ENCODE measurements at places on chromosomes 5 and 9.

DNA sequence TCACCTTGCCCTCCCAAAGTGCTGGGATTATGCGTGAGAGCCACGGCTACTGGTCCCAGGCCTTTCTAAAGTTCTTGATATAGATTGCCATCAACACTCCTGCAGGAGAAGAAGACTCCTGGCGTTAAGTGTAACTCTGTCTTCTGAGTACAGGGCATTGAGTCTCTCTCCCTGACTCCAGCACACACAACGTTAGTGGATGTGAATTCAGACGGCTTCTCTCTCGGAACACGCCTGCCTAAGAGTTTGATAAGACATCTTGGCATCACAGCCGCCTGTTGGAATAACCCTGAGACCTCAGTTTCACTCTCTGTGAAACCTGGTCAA is 27.5 kb upstream of the PPARGC1B start:
- H3K27me3 ChIP-seq, result no peaks in the 10 kb centered on the region
- no peak for DNase-seq
- H3K36me3 ChIP-seq, result no peaks in the 10 kb centered on the region
- no peak overlapping the region for H3K4me3 ChIP-seq
- H3K27ac ChIP-seq, result no peak overlapping the region

- H3K36me3 ChIP-seq, result peaks cover 50% of the 10 kb centered on the region
- no peak for DNase-seq
- H3K27ac ChIP-seq, result no peak overlapping the region
- H3K27me3 ChIP-seq, result no peaks in the 10 kb centered on the region
- no peak overlapping the region for H3K4me3 ChIP-seq
- H3K4me1 ChIP-seq, result no peaks in the 10 kb centered on the region
Measured at GRCh38 chr9:131449276-131449675, 53.4 kb upstream of the POMT1 start.

DNA sequence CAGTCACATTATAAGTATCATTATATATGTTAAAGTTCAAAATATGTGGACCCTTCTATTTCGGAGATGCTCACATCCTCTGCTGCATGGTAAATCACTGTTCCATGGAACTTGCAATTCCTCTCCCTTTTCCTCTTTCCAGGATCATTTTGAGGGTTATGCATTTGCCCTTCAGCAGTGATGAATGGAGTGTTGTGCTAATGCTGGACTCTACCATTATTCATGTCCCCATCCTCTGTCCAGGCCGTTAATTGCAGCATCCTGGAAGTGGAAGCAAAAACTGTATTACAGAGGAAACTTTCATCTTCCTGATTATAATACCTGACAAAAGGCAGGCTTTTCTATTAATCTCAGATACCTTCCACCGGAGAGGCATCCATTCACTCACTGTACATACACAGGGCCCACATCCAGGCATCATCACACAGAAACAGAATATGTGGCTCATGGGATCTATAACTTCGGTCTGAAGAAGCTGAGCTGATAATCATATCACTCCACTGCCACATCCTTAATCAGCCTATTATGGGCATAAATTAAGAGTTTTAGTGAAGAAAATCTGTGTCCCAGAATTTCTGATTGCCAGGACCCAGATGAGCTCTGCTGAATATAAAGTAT is 65.0 kb upstream of the ACO1 start:
- no peak overlapping the region for H3K27ac ChIP-seq
- no peak overlapping the region for H3K4me3 ChIP-seq
- no peaks in the 10 kb centered on the region for H3K27me3 ChIP-seq
- DNase-seq, result no peak
- no peaks in the 10 kb centered on the region for H3K36me3 ChIP-seq

- peaks cover 10% of the 10 kb centered on the region for H3K4me1 ChIP-seq
- DNase-seq, result no peak
- H3K27ac ChIP-seq, result no peak overlapping the region
- H3K27me3 ChIP-seq, result no peaks in the 10 kb centered on the region
Measured at GRCh38 chr5:159187719-159188118, 21.6 kb downstream of the RNF145 start.

- peaks cover 28% of the 10 kb centered on the region for H3K36me3 ChIP-seq
- H3K4me1 ChIP-seq, result peaks cover 34% of the 10 kb centered on the region
- H3K27ac ChIP-seq, result peak overlapping the region; percentile 65
- no peak for DNase-seq
- H3K27me3 ChIP-seq, result no peaks in the 10 kb centered on the region
Measured at GRCh38 chr9:114367772-114368569, 19.8 kb downstream of the AKNA start.

DNA sequence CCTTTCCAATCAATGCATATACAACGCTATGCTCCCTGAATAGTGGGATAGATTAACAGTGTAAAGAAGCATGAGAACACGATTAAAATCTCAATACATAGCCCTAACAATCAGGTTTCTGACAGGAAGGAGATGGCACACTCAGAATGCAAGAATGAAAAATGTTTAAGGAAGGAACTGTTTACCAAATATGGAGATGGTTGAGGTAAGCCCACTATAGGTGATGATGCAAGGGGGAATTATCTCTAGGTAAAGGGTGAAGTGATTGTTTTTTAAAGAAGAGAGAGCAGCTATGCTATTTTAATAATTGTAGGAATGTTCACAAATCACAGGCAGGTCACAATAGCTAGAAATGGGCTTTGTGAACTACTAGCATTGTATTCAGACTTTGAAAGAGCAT is 302.4 kb downstream of the CHSY3 start:
- H3K36me3 ChIP-seq, result no peaks in the 10 kb centered on the region
- H3K4me1 ChIP-seq, result no peaks in the 10 kb centered on the region
- no peaks in the 10 kb centered on the region for H3K27me3 ChIP-seq
- no peak overlapping the region for H3K27ac ChIP-seq
- no peak overlapping the region for H3K4me3 ChIP-seq

DNA sequence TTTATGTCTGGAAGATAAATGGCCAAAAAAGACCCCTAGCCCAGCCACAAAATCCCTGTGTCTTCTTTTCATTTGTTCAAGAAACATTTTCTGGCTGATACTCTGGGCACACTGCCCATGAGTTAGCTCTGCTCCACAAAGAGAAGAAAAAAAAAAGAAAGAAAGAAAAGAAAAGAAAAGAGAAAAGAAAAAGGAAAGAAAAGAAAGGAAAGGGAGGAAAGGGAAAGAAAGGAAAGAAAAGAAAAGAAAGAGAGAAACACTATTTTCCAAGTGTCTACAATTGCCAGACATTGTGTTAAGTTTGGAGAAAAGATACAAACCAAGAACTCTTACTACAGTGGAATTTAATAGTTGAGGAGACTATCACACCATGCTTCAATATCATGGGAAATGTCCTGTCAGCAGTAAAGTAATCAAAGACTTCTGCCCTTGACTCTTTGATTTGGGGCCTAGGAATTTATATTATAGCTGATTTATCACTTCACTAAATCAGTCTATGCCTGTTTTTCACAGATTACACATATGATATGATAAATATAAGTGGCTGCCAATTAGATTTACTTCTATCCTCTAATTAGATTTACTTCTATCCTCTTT is 3.0 kb downstream of the TRMO start:
- H3K27me3 ChIP-seq, result no peaks in the 10 kb centered on the region
- DNase-seq, result no peak
- H3K27ac ChIP-seq, result no peak overlapping the region
- H3K4me3 ChIP-seq, result no peak overlapping the region
- peaks cover 13% of the 10 kb centered on the region for H3K4me1 ChIP-seq

GRCh38 chr5:100668511-100668910 is 133.3 kb downstream of the FAM174A start:
- no peak for DNase-seq
- no peaks in the 10 kb centered on the region for H3K36me3 ChIP-seq
- H3K4me1 ChIP-seq, result no peaks in the 10 kb centered on the region
- H3K27ac ChIP-seq, result no peak overlapping the region
- no peak overlapping the region for H3K4me3 ChIP-seq

- H3K4me1 ChIP-seq, result peaks cover 28% of the 10 kb centered on the region
- no peaks in the 10 kb centered on the region for H3K36me3 ChIP-seq
- H3K27ac ChIP-seq, result no peak overlapping the region
- H3K4me3 ChIP-seq, result no peak overlapping the region
Measured at GRCh38 chr9:77922591-77922990, 109.0 kb downstream of the GNAQ start.

DNA sequence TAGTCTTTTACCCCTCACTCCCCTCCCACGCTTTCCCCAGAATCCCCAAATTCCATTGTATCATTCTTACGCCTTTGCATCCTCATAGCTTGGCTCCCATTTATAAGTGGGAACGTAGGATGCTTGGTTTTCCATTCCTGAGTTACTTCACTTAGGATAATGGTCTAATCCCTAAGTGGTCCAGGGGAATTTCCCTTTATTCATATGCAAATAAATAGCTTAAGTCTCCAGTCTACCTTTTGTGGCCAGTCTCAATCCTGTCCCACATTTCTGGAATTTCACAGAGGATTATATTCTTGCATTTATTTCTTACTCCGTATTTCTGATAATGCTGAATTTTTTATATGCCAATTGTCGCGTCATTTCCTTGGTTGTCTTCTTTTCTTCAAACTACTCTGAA is 245.6 kb upstream of the DAB2 start:
- H3K27me3 ChIP-seq, result no peaks in the 10 kb centered on the region
- H3K4me3 ChIP-seq, result no peak overlapping the region
- H3K4me1 ChIP-seq, result no peaks in the 10 kb centered on the region
- no peak overlapping the region for H3K27ac ChIP-seq
- no peak for DNase-seq
